ENCODE measurements at places on chromosomes 5 and 9. TPM values are rescaled to one million over a fixed set of nuclear protein-coding genes. Genes with fewer than 3 reads are reported as not detected.

DNA sequence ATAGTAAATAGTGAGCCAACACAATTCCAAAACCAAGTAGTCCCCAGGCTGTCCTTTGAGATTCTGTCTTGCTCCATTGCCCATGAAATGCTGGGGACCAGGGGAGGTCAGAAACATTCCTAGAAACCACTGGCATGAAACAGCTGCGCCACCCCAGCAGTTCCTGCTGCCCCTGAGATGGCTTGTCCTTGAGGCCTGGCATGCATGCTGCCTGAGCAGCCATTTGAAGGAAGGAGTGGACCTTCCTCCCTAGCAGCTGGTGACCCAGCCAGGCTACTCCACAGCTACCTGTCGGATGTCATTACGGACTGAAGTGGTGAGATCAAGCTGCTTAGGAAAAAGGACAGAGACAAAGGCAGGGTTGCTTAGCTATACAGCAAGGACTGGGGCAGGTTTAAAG lies 260.6 kb downstream of the DENND1A start:
- no peak for DNase-seq

- no peak for DNase-seq
Measured at GRCh38 chr9:16974436-16974835, 104.0 kb upstream of the BNC2 start.

GRCh38 chr5:134510970-134511795 lies 14.3 kb upstream of the JADE2 start:
- peak; percentile 78 for DNase-seq

- DNase-seq = peak; percentile 86
Measured at GRCh38 chr5:181173420-181174342, 26.3 kb downstream of the OR2V2 start.

- DNase-seq = no peak
Measured at GRCh38 chr5:7663808-7664207, 187.1 kb downstream of the CFAP90 start.

DNA sequence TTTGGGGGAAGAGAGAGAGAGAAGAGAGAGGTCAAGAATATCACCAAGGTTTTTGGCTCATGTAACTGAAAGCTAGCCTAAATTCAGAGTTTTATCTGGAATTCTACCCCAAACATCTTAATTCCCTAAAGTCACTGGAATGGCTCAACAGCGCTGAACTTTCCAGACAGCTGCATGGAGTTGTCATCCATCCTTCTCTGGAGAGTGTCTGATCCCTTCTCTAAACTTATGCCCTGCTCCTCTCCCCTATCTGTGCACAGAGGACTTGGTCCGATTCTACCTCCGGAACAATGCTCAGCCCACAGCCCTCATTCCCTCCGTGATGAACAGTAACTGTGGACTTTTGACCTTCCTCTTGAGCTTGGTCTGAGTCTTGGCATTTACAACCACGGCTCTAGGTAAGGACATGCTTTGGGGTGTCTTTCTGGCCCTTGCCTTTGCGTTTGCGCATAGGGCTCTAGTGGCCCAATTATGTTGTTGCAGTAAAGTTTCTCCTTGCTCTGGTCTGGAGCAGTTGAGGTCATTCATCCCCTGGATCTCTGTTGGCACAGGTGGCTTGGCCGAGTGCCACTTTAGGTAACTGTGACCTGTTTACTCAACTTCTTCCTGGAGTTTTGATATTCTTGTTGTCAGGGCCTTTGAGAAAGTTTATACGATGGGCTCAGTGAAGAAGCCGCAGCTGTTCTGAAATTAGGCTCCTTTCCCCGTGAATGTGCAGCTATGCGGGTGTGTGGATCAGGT lies 18.3 kb upstream of the CD180 start:
- DNase-seq = no peak

- DNase-seq = no peak
Measured at GRCh38 chr5:169762338-169763095, 125.4 kb downstream of the DOCK2 start.

DNA sequence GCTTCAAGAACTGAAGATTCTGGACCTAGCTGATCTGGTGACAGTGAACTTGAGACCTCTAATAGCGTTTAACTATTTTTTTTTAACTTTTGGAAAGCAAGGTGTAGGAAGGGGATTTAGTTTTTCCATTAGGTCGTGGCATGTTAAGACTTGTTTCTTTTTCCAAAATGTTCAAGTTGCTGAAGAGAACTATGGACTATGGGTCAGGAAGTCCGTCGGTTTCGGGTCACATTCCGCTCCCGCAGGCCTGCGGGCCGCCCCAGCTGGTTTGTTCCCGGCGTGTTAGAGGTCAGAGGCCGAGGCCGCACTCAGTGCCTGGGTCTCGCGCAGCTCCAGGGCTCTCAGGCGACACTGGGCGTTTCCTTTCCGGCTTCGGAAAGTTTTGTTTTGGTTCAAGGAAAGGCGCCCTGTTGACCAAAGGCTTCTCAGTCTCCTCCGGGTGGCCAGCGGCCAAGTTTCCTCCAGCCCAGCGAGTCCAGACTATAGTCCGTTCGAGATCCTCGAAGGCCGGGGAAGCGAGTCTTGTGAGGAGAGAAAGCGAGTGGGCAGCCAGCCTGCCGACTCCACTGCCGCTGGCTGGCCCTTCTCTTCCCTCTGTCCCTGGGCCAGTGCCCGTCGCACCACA lies 586 bp upstream of the FCHO2 start:
- no peak for DNase-seq

GRCh38 chr5:156934450-156935211 lies 28.4 kb downstream of the TIMD4 start:
- DNase-seq = peak; percentile 80

DNA sequence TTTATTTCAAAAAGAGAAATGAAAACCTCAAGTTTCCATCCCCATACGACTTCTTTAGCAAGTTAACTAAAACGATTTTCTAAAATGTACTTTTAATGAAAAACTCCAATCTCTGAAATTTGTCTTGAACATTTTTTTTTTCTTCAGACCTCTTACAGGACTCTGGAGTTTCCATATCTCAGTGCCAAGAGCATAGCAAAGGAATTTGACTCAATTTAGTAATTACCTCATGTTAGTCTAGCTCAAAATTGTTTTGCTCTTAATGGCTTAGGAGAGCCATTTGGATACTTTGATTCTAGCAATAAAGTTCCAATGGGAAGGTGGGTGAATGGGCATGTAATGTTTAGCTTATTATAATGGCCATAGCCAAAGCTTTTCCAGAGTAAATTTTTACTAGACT lies 26.0 kb upstream of the SPATA31D4 start:
- no peak for DNase-seq

- DNase-seq = no peak
Measured at GRCh38 chr9:68599826-68600225, 59.1 kb upstream of the TMEM252 start.

DNA sequence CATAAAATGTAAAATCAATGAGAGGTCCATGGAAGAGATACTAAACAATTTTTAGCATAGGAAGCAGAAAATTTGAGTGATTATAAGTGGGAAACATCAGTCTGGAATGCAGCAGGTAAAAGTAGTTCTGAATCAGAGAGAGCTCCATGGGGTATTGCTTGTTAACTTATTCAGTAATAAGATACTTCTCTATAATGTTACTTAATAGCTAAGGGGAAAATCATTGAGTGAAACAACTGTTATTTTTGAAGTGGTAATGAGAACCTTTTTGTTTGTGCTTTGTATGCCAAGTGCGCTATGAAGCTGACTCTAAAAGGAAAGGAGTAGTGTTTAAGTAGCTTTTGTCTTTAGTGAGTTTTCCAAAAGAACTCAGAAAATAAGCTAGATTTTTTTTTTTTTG lies 95.2 kb downstream of the ERBIN start:
- DNase-seq = no peak

- DNase-seq = no peak
Measured at GRCh38 chr5:144195448-144195847, 24.8 kb downstream of the KCTD16 start.

- no peak for DNase-seq
Measured at GRCh38 chr5:136886608-136887007, 521.3 kb upstream of the TRPC7 start.

DNA sequence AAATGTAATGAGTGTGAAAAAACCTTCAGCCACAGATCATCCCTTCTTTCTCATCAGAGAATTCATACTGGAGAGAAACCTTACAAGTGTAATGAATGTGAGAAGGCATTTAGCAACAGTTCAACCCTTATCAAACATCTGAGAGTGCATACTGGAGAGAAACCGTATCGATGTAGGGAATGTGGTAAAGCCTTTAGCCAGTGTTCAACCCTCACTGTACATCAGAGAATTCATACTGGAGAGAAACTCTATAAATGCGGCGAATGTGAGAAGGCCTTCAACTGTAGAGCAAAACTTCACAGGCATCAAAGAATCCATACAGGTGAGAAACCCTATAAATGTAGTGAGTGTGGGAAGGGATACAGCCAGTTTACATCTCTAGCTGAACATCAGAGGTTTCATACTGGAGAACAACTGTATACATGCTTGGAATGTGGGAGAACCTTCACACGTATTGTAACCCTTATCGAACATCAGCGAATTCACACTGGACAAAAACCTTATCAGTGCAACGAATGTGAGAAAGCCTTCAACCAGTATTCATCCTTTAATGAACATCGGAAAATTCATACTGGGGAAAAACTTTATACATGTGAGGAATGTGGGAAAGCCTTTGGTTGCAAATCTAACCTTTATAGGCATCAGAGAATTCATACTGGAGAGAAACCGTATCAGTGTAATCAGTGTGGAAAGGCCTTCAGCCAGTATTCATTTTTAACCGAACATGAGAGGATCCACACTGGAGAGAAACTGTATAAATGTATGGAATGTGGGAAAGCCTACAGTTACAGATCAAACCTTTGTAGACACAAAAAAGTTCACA lies 19.2 kb downstream of the ZNF354C start:
- no peak for DNase-seq

GRCh38 chr9:114339130-114339908 lies 9.7 kb downstream of the ORM2 start:
- DNase-seq = peak; percentile 74

GRCh38 chr9:137396634-137397367 lies 26.2 kb downstream of the EXD3 start:
- DNase-seq = no peak

DNA sequence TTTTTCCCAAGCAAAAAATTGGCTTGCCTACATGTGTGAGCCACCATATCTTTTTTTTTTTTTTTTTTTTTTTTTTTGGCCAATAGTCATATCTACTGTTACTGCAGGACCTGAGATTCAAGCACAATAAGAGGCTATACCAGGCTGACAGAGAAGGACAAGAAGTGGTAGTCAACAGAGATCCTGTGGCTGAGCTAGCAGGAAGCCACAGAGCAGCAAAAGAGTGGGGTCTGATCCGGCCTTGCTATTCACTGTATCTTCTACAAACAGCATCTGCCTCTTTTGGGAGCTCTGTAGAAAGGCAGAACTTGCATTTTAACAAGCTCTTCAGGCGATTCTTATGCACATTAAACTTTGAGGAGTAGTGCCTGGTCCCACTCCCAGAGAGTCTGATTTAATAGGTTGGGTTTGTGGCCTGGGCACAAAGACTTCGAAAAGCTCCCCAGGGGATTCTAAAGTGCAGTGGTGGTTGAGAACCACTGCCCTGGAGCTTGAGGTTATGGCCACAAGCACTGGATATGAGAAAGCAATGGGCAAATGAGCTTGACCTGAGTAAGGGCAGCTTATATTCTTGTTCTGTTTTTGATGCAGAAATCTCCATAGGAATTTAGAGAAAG lies 162.8 kb downstream of the PIK3R1 start:
- DNase-seq = no peak

DNA sequence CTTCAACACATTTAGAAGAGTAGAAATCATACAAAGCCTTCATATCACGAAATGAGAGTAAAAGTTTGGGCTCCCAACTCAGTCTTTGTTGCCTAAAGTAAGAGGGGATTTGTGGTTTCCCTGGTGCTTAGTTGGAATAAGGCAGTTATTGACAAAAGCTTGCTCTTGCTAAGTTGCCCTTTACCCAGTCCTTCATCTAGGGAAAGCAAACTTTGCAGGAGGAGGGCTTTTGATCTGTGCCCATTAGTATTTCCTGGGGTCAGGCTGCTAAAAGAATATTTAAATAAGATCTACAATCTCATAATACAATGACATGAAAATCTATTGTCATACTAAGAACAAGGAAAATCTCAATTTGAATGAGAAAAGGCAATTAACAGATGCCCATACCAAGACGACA lies 84.1 kb upstream of the ACO1 start:
- DNase-seq = no peak

DNA sequence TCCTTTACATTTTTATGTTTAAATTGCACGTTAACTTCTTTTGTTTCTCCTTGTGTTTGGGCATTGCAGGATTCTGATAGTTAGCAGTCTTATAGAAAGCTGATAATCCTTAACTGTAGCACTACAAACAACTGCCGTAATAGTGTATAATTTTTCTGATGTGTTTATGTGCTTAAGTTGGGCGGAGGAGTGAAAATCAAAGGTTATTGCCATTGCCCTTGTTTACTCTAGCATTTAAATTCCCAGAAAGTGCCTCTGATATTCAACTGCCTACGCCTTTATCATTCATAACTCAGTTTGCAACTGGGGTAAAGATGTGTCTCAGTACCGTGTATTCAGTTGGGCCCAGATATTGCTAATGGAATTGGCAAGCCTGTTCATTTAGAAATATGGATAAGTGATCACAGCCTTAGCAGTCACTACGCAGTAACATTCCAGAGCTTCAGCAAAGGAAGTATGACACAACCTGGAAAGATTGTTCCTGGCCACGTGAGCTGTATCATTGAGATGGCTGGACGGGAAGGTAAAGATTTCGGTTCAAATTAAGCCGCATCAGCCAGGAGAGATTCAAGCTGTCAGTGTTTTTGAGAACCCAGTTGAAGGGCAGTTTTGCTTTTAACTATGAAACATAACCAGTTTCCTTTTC lies 28.1 kb upstream of the LRRTM2 start:
- no peak for DNase-seq

DNA sequence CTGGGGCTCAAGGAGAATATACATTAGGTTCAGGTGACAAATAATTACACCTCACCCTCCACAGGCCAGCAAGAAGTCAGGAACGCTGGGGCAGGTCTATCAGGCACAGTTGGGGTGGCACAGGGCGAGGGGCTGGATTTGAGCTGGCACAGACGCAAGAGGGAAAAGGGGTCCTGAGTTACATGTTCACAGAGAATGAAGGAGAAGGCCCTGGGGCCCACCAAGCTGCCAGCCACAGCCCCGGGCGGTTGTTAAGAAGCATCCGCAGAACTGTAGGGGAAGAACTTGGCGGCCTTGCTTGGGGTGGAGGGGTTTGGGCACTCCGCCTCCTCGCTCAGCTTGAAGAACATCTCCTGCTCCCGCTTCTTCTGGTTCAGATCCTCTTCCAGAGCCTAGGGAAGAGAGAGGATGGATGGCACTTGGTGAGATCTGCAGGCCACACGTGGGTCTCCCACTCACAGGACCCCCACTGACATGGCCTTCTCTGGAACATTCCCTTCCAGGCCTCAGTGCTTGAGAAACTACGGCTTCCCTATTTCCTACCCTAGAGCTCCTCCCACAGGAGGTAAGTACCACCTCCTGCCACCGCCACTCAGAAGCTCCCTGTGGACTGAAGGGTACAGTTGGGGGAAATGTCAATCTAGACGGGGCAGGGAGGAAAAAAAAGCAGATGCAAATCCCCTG lies 38.3 kb upstream of the FBXW11 start:
- DNase-seq = no peak

The PCDHA1 gene
- not detected for total RNA-seq

The PCDHB9 gene
- not detected for total RNA-seq

The CDH6 gene
- total RNA-seq = not detected

The SPATA31E1 gene
- not detected for total RNA-seq

The ASPN gene
- total RNA-seq = not detected

The KIF4B gene
- total RNA-seq = 0.05 TPM

The TYRP1 gene
- total RNA-seq = not detected

The GABRA1 gene
- not detected for total RNA-seq

The S100Z gene
- total RNA-seq = 2.1 TPM

The GABBR2 gene
- total RNA-seq = not detected

The HSDL2 gene
- 24.7 TPM for total RNA-seq

The CAMK2A gene
- not detected for total RNA-seq

The PLEKHG4B gene
- 0.25 TPM for total RNA-seq

The CKMT2 gene
- not detected for total RNA-seq

The MAP1B gene
- total RNA-seq = 0.16 TPM

Data from activated CD4-positive, alpha-beta T cell treated with anti-CD3 and anti-CD28 coated beads for 36 hours (primary cell).